ENCODE measurements at places on chromosomes 12 and 14.

DNA sequence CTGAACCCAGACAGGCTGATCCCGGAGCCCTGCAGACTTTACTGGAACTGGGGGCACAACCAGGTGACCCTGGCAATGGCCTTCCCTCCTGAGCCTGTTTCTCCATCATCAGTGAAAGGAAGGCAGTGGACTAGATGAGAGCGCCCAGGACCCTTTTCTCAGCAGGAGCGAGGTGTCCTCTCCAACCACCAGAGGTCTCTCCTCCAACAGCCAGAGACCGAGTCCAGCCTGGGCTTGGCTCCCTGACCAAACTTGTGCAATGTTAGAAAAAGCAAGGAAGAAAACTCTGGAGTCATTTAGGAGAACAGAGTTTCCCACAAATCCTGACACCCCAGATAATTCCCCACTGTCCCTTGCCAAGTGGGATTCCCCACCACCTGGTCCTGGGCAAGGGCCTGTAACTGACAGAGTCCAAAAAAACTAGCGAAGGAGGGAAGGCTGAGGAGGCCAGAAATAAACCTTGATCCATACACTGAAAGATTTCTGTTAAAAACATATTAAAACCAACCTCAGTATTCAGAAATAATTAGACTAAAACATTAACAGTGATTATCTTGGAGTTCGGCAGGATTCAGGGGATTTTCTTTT, 9.0 kb downstream of the RPS6KL1 start:
- peak; percentile 94 for DNase-seq

DNA sequence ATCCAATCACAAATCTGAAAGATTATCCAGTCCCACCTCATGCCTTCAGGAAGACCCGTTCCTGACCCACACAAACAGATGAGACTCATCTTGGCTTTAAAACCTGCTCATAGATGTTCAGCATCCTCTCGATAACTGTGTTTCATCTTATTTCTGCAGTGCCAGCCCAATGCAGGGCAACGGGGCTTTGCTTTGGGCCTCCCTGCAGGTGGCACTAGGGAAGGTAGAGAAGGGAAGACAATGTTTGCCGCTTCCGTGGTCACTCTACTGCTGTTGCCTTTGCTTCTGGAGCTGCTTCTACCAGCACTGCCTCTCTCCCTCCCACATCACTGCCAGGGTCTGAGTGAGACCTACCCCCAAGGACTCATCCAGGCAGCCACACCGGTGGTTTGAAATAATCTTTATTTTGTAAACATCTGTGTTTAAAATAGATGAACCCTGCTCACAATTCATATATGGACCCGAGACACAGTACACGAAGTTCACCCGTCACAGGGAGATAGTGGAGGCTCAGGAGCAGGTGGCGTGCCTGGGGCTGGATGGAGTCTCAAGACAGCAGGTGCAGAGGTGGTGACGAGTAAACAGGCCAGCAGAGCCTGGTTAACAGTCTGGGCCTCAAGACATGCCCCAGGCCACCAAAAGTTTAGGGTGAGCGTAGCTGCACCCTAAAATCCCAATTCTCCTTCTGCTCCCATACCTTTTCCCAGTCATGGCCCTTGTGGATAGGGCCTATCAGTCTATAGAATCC, 3.1 kb upstream of the GPX2 start:
- no peak for DNase-seq

GRCh38 chr12:104450700-104451099, 6.0 kb upstream of the CHST11 start:
- DNase-seq = no peak

DNA sequence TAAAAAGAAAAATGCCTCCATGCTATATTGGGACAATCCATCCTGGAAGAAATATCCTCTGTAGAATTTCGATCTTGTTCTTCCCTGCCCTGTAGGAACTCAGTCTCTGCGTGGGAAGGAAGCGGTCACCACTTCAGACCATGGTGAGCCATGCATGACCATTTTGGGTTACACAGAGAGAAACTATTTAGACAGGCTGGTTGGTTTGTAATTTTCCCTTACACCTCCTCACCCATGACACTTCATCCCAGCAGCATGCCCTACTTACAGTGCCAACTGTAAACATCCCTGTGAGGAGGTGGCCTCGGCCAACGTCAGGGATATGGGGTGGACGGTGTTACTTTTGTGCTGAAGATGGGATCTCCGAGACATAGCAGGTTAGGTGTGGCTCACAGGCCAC, 121.4 kb downstream of the SMOC1 start:
- DNase-seq = no peak

GRCh38 chr12:75528272-75528671, 16.9 kb upstream of the KRR1 start:
- no peak for DNase-seq

GRCh38 chr12:23767834-23768233, 181.6 kb downstream of the SOX5 start:
- DNase-seq = no peak

- no peak for DNase-seq
Observed at GRCh38 chr14:30238936-30239335, 311.3 kb upstream of the PRKD1 start.

- DNase-seq = no peak
Observed at GRCh38 chr14:66140213-66140918, 345.8 kb upstream of the CCDC196 start.

DNA sequence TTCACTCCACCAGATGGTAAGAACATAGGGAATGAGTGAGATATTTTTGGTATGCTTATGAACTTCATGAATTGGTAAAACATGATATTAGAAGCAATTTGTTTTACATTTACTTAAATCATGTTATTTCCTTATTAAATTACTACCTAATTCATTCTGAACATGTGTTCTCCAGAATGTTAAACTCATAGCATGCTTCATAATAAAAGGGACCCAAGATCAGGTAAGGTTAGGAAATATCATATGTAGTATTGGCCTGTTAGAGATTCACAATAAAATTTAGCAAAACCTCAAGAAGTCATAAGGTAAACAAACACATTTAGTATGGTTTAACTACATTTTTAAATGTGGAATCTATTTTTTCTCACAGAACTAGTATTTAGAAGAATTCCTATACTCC, 28.2 kb downstream of the PTPRQ start:
- peak; percentile 27 for DNase-seq

GRCh38 chr12:103960616-103961227, 5.0 kb upstream of the TDG start:
- no peak for DNase-seq

DNA sequence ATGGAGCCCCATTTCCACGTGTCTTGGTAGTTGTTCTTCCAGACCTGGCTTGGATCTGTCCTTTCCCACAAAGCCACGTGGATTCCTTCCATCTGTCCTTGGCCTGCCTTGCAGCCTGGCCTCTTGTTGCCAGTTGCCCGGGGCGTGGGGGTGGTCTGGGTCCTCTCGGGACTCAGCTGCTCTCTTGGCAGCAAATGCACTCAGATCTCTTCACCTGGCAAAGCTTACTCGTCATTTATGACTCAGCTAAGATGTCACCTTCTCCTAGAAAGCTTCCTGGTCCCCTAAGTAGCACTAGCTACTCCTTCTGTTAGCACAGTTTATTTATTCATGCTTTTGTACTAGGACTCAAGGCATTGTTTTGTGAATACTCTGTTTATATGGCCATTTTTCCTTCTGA, 13.6 kb downstream of the PLEKHG3 start:
- peak; percentile 57 for DNase-seq

GRCh38 chr12:16008421-16008824, 97.3 kb downstream of the DERA start:
- no peak for DNase-seq

GRCh38 chr12:57240066-57240921, 10.7 kb downstream of the STAC3 start:
- peak; percentile 75 for DNase-seq
